DMS79 (cell line): ENCODE measurements at places on chromosomes 2 and 18.
A peak's percentile ranks its signal among the peaks of the same experiment; 100 is the strongest.

GRCh38 chr18:64398320-64398719 is 249.4 kb upstream of the LINC00305 start:
- DNase-seq = no peak

- no peak for DNase-seq
Observed at GRCh38 chr2:85924522-85924921, 35.7 kb upstream of the ST3GAL5 start.

- peak; percentile 92 for DNase-seq
Observed at GRCh38 chr18:37299471-37300304, 265.9 kb downstream of the CELF4 start.

- DNase-seq = no peak
Observed at GRCh38 chr2:196431957-196432356, 207.6 kb upstream of the CCDC150 start.

DNA sequence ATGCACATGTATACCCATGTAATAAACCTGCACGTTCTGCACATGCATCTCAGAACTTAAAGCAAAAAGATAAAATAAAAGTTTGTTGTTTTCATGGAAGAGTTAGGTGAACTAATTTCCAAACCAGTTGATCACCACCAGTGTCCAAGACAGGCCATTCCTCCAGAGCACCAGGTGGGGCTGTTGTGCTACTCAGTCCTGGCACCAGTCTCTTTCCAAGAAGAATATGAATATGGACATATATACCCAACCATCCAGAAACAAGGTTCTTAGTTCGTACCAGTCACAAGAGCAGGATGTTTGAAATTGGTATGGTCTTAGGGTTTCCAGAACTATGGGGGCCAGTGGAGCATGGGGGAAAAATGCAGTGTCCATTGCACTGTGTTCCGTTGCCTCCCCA is 17.2 kb upstream of the TNP1 start:
- no peak for DNase-seq
